ENCODE measurements at places on chromosomes 6 and 20. TPM values are rescaled to one million over a fixed set of nuclear protein-coding genes. Genes with fewer than 3 reads are reported as not detected.

RSPH9 gene
- 1.7 TPM for polyA plus RNA-seq

SYCP2L gene
- polyA plus RNA-seq, result 6.1 TPM

DNA sequence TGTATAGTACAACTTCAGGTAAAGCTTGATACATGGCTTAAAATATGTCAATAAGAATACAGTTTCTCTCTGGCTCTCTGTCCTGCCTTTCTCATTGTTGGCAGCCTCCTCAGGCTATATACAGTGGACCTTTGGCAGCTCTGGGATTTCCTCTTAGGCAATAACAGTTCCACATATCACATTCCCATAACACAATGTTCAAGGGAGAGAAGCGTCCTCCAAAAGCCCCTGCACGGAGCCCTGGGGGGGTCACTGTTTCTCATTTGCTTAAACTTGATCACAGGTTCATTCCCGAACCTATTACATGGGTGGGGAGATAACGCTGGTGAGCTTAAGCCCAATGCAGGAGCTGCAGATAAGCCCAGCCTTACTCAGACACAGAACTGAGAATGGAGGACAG, 4.4 kb upstream of the FLRT3 start:
- DNase-seq, result no peak

DNA sequence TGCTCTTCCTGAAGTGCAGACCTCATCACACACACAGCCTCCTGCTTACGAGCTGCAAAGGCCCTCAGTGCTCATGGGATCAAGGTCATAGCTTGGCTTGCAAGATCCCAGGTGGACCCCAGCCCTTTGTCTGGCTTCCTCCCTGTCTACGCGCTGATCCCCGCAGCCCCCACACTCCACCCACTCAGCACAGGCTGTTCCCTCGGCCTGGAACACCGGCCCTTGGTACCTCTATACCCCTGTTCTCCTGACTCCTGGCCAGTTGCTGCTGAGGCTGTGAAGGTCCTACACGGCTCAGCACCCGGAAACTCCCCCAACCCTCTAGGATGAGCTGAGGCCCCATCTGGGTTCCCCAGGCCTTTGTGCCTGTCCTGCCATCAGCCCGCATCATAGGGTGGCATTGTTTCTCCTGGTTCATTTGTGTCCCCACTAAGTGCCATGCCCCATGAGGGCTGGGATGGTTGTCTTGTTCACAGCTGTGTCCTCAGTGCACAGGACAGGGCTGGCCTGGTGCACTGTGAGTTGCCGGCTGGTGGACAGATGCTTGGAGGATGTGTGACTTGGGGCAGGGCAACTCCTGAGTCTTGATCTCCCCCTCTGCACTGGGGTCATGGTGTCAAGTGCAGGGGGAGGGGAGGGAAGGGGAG, 57.0 kb downstream of the ADNP start:
- no peak for DNase-seq
